ENCODE measurements at places on chromosomes 2 and 18. TPM values are rescaled to one million over a fixed set of nuclear protein-coding genes. Genes with fewer than 3 reads are reported as not detected.

DNA sequence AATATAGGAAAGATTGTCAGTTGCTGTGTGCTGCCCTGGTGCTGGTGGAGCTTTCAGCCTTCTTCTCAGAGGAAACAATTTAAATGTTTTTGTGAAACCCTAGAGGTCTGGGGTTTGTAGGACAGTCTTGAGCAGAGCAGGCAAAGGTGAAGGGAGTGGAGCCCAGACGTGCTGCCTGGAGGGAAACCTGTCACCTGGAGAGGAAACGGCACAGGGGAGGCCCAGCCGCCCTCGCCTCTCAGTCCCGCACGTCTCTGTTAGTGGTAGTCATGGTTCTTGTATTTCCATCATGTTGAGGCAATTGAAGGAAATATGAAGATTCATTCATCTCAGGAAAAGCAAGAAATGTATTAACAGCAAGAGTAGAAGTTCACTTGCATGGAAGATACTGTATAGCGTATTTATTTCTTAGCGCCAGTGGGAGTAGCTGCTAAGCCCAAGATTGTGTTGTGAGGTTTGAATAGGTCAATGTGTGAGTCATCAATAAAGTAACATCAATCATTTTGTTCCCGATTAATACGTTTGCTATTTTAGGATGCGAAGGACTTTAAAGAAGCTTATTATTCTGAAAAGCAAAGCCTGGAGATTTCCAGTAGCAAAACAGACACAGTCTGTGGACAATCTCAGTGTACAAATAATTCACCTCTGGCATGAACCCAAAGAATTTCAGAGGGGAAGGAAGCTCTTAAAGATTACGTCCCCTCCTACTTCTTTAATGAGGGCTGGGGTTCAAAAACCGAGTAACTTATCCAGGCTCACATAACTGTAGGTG lies 70.4 kb downstream of the LRRFIP1 start:
- no peak for DNase-seq

DNA sequence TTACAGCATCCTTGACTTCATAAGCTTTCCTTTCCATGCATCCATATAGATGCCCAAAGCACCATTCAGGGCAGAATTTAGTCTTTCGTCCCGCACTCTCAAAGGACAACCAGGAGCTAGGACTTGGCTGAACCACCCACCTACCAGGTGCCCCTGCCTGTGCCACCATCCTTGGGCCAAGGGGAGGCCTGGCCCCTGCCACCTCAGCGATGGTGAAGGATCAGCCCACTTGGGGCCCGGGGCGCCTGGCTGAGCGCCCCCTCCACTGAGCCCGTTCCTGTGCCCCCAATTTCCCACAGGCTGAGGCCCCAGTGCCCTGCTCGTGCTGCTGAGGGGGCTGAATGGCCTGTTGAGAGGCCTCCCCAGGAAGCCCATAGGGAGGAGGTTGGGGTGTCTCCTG lies 33.3 kb upstream of the ALPP start:
- no peak for DNase-seq

- DNase-seq = no peak
Measured at GRCh38 chr18:41561961-41562360, 393.1 kb upstream of the PIK3C3 start.

GRCh38 chr2:202109737-202110184 lies 36.7 kb downstream of the KIAA2012 start:
- DNase-seq = no peak

DNA sequence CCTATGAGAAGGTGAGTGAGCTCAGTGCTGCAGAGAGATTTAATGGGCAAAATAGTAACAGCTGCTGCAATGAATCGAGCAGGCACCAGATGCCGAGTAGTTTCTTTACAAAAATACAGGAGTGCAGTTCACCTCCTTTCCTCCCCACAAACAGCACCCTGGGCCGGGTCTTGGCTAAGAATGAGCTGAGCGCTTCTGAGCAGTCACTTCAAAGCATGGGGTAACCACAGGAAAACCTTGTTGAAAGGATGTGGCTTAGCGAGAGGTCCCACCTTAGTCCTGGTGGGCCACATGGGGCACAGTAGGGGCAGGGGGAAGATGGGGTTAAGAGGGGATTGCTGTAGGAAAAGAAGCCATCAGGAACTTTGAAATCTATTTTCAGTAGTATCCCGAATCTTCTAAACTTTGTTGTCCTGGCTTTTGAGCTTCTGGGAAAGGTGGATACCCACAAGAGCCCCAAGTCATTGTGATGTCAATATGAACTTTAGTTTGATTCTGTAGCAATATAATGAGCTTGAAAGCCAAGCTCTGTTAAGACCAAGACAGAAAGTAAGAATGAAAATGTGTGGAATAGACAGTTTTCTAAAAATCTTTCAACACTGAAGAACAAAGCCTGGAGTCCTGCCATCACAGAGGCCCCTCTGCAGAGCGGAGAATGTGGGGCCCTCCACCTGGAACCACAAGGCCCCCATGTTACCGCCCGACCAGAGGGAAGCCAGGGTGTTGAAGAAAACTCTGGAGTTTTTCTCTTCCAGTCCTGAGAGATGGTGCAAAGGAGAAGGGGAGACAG lies 101.0 kb upstream of the ZNF236 start:
- DNase-seq = peak; percentile 29

ANKRD53 gene
- total RNA-seq = 1.5 TPM

- no peak for DNase-seq
Measured at GRCh38 chr2:11578986-11579774, 45.3 kb downstream of the GREB1 start.

DNA sequence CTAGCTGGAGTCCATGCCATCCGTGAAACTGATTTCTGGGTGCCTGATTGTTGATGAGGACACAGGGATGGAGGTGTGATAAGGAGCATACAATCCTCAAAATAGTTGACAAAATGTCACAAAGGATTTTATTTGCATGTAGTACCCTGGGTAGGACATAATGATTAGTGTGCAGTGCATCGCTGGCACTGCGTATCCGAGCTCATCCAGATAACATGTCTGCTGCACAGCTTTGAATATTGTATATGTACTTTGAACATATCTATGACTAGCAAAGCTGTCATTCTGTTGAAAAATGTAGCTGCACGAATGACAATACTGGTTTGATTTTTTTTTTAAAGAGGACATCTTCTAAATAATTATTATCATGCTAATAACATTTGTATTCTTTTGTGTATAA lies 529.7 kb upstream of the FANCL start:
- DNase-seq = no peak

GRCh38 chr2:214710729-214711128 lies 98.8 kb downstream of the BARD1 start:
- no peak for DNase-seq

DNA sequence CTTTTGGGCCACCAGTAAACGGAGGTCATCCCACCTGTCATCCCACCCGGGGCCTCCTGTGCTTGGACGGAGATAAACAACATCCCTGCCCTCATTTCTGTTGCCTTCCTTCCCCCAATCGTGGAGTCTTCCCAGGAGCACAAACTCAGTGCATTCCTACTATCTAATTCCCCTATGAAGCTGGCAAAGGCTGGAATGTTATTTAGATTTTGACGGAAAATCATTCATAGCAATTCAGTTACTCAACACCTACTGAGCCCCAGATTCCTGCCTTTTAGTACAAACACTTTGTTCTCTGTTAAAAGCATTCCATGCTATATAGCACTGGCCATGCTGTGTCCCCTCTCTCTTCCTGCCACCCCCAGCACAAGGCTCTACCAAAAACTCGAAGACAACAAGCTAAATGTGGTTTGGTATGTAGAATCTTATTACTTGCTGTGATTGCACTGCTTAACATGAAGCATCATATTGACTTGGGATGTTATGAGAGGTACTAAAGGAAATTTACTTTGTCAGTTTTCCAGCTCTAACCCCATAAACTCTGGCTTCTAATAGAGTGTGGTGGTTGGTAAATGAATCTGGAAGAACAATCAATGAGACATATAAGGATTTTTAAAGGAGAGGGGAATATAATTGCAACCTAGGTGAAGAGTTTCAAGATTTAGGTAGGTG lies 32.3 kb upstream of the IMPA2 start:
- no peak for DNase-seq

GRCh38 chr18:67406714-67407113 lies 109.8 kb downstream of the DSEL start:
- DNase-seq = no peak

SLC9A4 gene
- total RNA-seq = 0.08 TPM

DNA sequence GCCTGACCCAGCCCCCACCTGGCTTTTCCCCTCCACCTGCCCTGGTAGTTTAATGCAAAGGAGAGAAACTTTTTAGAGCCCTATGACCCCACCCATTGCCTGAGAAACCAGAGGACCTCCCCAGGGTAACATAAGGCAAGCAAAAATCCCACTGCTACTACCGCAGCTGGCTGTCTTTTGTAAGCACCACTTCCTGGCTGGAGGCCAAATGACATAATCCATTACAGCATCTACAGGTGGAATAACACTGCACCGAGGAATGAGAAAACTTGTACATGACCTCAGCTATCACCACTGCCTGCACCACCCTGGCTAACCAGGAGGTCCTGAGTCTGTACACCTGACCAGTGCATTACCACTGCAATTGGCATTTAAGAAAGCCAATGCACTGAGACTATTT lies 149.6 kb upstream of the GALNT5 start:
- DNase-seq = no peak

GRCh38 chr18:33761363-33761762 lies 183.3 kb downstream of the ASXL3 start:
- no peak for DNase-seq

CERKL gene
- not detected for total RNA-seq

DNA sequence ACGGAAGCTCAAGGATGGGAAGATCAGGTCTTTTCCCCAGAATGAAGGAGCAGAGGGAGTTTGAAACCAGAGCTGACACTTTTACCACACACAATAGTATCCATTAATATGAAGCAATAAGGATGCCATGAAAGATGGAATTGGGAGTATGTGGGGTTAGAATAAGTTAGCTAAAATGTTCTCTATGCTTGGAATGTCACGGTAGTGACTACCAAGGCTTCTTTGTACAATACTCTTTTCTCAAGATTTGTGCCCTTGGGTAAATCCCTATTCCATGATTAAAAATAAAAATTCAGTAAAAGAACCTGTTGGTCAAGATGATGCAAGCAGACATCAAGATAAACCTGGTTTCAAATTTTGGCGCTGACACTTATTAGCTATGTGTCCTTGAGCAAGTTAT lies 75.0 kb downstream of the NRXN1 start:
- no peak for DNase-seq

DNA sequence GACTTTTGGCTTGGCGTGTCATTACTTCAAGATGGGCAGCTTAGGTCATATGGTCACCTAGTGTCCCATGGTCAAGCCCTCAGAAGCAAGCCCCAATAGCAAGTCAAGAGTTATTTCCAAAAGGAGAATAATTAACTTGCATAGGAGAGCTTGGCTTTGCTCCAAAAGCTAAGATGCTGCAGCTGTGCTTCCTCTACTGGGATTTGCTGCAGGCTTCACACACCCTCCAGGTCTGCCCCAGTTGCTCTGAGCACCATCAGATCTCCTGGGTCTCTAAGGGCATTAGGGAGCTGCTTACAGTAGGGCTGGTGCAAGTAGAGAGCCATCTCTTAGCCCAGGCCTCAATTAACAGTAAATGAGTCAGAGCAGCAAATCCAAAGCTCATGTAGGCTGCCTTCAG lies 46.6 kb downstream of the THUMPD2 start:
- no peak for DNase-seq

- DNase-seq = no peak
Measured at GRCh38 chr2:64731746-64732145, 78.0 kb upstream of the SERTAD2 start.

DNA sequence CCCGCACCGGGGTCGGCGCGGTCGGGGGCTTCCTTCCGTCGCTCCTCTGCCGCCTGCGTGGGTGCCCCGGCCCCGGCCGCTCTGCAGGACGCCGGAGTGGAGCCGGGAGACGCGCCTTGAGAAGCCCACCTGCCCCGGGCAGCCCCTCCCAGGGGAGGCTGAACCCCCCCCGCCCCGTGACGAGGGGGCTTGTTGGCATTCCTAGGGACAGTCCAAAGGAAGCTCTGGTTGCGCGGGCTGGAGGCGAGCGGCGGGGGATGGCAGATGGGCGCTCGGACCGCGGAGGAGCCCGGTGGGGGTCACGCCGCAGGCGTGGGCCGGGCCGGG lies 133.5 kb upstream of the MGAT5 start:
- no peak for DNase-seq

CREG2 gene
- total RNA-seq = not detected

- no peak for DNase-seq
Measured at GRCh38 chr2:219261024-219261855, 7.5 kb upstream of the TUBA4A start.

ADD2 gene
- total RNA-seq = 18.8 TPM

SIX3 gene
- not detected for total RNA-seq

DNA sequence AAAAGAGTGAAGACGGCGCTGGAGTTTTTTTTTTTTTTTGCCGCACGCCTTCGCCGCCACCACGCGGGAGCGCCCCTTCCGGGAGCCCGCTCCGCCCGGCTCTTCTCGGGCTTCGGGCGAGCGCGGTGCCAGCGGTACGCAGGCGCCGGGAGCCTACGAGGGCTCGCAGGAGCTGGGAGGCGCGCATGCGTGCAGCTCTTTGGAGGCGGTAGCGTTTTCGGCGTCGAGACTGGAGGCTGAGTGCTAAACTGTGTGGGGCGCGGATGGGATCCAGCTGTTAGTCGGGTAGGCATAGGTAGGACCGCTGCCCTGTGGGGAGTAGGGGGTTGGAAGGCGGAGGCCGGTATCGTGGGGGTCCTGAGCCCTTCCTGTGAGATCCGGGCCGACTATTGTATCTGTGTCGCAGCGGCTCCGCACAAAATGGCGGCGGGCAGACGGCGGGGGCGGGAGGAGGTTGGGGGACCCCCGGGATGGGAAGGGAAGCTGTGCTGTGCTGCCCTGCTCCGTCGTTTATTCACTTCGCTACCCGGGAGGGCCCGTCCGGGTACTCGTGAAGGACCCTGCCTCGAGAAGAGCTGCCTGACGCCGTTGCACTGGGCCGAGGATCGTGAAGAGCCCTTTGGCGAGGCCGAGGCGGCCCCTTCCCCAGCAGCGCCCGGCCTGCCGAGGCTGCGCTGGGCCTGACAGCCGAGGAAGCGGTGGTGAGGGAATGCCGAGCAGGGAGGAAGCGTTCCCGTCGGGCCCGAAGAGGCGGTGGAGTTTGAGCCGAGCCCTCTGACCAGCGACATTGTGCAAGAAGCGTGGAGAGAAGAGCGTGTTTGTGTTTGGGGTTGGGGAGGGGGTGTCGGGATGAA lies at the start of gene ZNF638:
Gene ZNF638, plus strand, starts transcription at position 202 of the 854 bp plus-strand sequence. CDS start 17,173 bp downstream, outside the sequence.
- peak; percentile 89 for DNase-seq

- no peak for DNase-seq
Measured at GRCh38 chr2:99181624-99182000, 628 bp downstream of the MRPL30 start.

THAP4 gene
- total RNA-seq = 34.8 TPM

DNA sequence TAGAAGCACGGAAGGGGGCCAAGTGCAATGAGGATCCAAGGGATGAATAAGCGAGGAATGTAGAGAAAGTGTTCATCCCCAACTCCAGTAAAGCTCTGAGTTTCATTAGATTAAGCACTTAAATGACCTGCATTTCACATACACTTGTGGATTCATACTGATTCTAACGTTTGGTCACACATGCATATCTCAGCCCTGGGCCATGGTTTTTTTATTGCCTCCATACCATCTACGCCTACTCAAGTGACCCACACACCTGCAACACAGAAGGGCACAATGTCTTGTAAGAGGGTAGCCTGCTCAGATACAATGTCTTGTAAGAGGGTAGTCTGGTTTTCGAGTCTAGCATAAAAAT lies 566 bp upstream of the MRPS5 start:
- no peak for DNase-seq

- DNase-seq = no peak
Measured at GRCh38 chr2:44934038-44934982, 7.2 kb upstream of the SIX3 start.

CXCR4 gene
- total RNA-seq = 239 TPM

FAM237A gene
- not detected for total RNA-seq
